Fibroblast of skin of right biceps (primary cell): ENCODE measurements at places on chromosomes 5 and 9.

DNA sequence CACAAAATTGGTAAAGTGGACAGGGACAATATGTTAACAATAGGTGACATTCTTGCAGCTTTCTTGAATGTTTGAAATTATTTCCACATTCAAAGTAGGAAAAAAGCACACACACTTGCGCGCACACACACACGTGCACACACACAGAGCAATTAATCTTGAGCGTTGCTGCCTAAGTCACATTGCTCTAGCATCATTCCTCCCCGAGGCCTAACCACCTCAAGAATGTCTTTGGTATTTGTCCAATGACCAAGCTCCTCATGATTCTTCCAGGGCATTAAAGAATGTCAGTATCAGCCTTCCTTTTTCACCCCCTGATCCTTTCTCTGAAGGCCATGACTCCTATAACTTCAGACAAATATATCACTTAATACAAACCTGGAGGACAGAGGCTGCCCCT, 198.1 kb downstream of the NPR3 start:
- DNase-seq = peak; percentile 86

- peak; percentile 81 for DNase-seq
Observed at GRCh38 chr5:111743988-111744387, 13.0 kb downstream of the NREP start.

DNA sequence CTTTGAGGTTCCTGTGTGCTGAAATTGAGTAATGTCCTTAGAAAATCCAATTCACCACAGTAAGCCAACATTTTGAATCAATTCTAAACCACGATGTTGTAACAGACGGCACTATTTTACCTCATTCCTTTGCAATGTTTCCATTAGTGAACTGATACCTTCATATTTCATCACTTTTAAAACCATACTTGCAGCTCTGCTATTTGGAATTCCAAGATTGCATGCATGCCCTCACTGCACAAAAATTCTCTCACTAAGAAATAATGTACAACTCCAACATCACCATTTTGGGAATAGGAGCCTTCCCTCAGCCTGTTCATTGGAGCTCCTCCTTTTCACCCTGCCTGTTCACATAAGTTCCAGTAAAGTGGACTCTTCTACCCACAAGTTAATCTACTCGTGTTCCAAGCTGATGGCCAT, 74.8 kb upstream of the TGFBR1 start:
- peak; percentile 98 for DNase-seq

GRCh38 chr9:137049544-137050449, 3.8 kb upstream of the NPDC1 start:
- DNase-seq = peak; percentile 19

GRCh38 chr5:164375051-164375450, 869.6 kb downstream of the MAT2B start:
- DNase-seq = no peak

DNA sequence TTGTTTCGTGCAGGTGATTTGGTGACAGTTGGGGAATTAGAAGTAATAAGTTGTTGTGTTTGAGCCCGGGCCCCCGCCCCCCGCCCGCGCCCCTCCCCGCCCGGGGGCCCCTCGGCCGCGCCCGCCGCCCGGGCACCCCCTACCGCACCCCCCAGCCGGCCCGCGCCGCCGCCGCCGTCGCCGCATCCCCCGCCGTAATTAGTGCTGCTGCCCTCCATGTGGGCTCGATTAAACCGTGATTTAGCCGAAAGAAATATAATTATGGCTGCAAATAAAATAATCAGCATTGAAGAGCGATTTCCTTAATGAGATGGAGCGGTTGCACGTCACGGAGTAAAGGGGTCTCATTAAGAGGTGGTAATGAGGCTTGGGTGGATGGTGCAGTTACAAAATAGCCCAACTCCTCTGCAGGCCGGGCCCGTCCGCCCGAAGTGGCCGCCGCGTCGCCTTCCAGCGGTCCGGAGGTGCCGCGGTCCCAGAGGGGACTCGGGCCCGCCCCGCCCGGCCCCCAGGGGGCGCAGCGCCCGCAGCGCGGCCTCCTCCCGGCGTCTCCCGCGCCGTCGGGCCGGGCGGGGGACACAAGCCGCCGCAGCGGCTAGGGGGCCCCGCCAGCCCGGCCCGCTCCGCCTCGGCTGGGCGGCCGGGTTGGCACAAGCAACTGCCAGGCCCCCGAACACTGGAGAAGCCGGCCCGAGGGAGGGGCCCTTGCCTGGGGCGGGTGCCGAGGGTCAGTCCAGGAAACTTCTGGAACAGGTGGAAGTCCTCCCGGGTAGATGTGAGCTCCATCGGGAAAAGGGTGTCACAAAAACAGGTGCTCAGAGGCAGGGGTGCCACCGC, 6.9 kb upstream of the OTP start:
- DNase-seq = peak; percentile 31

DNA sequence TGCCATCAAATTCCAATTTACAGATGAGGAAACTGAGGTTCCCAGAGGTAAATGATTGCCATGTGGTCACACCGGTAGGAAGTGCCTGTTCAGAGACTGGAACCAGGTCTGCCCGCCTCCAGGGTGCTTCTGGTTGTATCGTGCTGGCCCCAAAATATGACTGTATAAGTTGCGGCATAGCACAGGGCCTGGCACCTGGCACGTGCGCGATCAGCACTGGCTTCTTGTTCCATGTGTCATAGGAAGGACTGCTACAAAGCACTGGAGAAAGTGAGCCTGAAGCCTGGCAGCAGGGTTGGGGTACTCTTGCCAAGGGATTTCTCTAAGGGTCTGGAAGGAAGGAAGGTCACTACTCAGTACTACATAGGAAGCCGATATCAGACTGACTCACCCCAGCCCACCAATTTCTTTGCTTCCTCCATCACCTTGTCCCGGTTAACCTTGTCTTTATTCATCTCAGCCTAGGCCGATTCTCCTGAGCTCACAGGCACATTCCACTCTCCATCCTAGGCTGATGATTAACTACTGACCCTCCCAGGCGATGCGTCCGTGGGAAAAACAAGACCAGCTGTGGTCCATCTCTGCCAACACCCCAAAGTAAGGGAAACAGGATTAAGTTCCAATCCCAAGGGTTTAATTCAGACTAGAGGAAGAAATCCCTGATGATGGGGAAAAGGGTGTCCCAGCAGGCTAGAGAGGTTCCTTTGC, 1.8 kb downstream of the HRH2 start:
- no peak for DNase-seq

GRCh38 chr5:3140117-3140516, 388.6 kb upstream of the IRX2 start:
- no peak for DNase-seq

DNA sequence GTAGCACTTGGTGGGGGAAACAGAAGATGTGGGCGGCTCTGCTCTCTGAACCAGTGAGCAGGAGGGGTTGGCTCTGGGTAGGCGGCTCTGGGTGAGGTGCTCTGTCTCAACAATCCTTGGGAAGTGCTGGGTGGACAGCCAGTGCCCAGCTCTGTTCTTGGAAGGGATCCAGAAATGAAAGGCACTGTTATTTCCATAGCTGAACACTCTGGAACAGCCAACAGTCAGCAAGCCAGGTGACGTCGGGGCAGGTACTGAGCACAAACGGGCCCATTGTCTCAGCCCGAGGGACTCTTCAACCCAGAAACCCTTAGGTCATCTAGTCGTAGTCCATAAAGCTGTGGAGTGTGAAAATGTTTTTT, 36.3 kb downstream of the OLFM1 start:
- no peak for DNase-seq

DNA sequence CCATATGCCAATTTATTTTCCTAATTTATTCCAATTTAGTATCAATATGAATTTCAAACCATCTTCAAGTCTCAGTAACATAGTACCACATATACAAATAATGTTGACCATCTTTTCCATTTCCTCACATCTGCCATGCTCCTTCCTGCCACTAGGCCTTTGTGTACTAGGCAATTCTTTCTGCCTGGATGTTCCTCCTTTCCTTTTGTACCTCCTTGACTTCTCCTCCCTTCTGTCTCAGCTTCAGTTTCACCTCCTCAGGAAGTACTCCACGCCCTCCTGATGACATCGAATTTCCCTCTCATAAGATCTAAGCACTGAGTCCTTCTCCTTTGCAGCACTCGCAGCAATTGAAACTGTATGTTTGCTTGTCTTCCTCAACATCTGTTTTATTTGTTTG, 53.9 kb downstream of the MEF2C start:
- DNase-seq = no peak

- DNase-seq = peak; percentile 17
Observed at GRCh38 chr5:124059200-124059599, 547.2 kb downstream of the CSNK1G3 start.

DNA sequence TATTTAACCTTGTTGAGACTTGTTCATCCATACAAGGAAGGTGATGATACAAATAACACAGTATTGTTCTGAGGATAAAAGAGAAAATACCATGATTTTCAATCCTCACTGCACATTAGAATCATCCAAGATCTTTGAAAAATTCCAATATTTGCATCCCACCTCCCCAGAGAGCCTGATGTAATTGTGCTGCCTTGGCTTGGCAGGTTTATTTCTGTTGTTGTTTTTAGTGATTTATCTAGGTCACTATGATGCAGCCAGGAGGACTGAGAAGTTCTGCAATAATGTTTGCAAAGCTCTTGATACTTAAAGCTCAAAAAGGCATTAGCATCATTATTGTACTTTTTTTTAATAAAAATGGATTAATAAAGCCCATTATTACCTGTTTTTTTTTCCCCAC, 67.0 kb upstream of the NMUR2 start:
- DNase-seq = no peak

GRCh38 chr9:136292591-136293448, 11.1 kb downstream of the CCDC187 start:
- no peak for DNase-seq

- DNase-seq = no peak
Observed at GRCh38 chr9:76571743-76572146, 112.8 kb downstream of the GCNT1 start.

DNA sequence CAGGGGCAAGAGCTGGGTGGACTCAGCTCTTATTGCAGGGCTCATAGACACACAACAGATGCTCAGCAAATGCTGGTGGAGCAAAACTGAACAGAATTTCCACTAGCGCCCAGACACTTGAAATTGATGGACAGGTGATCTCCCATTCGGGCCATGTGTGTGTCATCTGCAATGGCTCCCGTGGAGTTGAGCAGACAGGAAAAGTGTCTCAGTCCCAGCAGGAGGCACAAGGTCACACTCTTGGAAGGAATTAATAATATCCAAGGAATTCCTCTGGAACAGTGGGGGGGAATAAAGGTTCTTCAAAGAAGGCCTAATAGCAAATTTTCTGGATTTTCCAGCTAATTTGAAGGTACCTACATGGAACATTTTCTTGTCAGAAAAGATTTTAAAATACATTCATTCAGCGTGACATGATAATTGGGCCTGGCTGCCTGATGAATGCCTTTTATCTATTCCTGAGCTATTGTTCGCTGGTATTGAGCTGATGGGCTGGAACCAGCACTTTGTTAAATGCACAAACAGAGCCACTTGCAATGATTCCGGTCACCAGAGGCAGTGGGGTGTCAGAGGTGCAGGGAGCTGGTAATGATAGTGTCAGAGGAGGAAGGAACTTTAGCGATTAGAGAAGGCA, 31.5 kb upstream of the ALDH1B1 start:
- peak; percentile 55 for DNase-seq

DNA sequence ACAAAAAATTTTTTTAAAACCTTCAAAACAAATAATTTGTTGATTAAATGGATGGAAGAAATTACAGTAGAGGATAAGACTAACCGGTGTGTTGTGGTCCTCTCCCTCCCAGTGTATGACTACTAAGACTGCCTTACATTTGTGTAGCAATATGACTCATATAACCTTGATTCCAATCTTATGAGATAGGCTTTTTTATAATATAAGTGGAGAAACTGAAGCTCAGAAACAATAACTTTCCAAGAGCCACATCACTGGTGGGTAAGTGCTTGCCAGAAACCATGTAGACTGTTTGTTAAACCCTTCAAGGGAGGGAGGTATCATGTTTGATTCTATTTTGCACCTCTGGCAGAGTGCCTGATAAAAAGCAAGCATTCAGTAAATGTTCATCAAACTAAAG, 47.5 kb downstream of the NLN start:
- peak; percentile 94 for DNase-seq

DNA sequence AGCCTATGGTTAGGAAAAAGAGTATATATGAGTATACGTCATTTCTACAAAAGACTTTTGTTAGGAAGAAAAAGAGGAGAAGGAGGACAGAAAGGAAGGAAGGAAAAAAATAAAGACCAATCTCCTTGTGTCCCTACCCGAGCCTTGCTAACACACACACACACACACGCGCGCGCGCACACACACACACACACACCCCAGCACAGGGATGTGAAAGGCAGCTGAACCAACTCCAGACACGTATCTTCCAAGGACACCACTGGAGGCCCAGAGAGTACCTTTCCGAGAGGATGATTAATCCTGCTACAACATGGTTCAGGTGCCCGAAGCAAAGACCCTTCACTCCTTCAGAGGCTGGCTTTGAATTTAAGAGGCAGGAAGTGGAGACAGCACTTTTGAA, 56.9 kb upstream of the GALNT10 start:
- DNase-seq = no peak

DNA sequence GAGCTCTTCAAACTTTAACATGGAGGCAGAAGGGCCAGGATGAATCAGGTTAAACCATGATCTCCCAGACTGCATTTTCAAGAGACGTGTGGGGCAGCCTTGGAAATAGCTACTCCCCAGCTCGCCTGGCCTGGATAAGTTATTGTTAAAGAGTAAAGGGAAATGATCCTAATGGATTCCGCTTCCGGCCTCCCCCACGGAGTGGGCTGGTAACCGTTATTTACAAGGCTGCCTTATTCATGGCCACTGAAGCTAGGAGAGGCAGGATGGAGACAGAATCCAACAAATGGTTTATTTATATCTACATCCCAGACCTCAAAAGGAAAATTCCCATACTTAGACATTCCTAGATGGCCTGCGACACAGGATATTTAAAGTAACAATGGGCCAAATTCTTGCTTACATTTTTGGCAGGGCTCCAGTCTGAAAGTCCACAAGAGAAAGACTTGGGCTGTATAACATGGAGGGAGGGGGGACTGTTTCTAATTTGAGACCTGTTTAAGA, 27.9 kb downstream of the SPRY4 start:
- DNase-seq = peak; percentile 98

DNA sequence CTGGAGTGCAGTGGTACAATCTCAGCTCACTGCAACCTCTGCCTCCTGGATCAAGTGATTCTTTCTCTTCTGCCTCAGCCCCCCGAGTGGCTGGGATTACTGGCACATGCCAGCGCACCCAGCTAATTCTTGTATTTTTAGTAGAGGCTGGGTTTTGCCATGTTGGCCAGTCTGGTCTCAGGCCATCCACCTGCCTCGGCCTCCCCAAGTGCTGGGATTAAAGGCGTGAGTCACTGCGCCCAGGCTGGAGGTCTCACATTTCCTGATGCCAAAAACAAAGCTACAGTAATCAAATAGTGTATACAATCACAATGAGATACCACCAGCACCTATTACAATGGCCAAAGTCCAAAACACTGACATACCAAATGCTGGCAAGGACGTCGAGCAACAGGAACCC, 51.1 kb downstream of the TTLL11 start:
- no peak for DNase-seq

GRCh38 chr5:115069087-115069968, 100.4 kb downstream of the TRIM36 start:
- DNase-seq = peak; percentile 52

- DNase-seq = no peak
Observed at GRCh38 chr5:154749491-154749890, 5.7 kb upstream of the LARP1 start.

- DNase-seq = peak; percentile 83
Observed at GRCh38 chr5:107466233-107466769, 204.4 kb downstream of the EFNA5 start.
